ENCODE measurements at places on chromosomes 3 and 15.
A peak's percentile ranks its signal among the peaks of the same experiment; 100 is the strongest.

DNA sequence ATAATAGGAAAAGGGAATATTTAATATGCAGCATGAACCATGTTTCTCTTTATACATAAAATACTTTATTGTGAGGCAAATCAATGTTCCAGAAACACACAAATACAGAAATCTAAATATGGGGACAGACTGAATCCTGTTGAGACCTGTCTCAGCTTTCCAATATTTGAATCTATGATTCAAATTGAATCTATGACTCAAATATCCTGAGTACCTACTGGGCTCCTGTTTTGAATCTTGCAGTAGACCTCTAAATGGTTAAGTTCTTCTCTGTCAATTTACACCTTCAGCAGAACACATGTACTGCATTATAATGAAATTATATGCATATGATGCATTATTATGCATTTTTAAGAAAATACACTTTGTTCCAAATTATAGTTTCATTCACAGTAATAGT lies 143.2 kb upstream of the PLXND1 start:
- no peak for DNase-seq

- DNase-seq, result no peak
These were observed 8.7 kb downstream of the DET1 start for GRCh38 chr15:88537591-88538317.

GRCh38 chr3:157607826-157608405 lies 104.7 kb upstream of the VEPH1 start:
- DNase-seq, result no peak

DNA sequence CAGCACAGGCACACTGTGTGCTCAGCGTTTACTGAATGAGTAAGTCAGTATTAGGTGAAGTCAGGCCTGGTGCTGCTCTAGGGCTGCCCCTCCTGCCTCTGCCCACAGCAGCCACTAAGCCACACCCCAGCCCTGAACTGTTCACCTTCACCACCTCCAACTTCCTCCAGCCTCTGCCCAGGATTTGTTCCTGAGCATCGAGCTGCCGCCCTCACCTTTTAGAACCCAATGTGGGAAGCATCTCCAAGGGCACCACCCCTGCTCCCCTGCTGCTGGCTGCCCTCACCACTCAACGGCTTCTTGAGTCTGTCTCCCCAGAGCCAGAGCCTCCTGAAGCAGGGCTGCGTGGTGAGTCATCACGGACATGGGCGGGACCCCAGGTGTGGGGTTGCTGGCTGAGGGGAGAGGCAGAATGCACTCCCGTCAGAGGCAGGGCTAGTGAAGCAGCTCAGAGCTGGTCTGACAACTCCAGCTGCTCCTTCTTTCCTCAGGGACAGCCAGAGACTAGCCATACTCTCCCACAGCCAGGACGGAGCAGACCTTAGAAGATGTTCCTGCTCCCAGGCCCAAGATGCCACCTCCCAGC lies 5.8 kb downstream of the HYAL2 start:
- DNase-seq, result peak; percentile 51

- DNase-seq, result no peak
These were observed 131.4 kb downstream of the IQCH start for GRCh38 chr15:67385971-67386370.

DNA sequence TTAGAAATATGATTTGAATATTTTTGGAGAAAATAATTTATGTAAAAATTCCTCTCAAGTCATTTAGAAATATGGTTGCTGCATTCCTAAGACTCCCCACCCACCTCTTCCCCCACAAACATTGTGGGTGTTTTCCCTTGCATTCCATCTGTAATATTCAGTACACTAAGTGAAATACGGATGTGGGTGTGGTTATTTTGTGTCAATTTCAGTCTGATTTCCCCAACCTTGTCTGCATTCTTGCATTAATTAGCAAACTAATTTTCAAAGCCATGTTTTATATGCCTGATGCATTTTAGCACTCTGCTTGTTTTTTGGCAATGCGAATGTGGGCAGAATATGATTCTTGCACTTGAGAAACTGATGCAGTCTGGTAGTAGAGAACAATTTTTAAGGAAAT lies 408.3 kb upstream of the RGMA start:
- DNase-seq, result no peak

DNA sequence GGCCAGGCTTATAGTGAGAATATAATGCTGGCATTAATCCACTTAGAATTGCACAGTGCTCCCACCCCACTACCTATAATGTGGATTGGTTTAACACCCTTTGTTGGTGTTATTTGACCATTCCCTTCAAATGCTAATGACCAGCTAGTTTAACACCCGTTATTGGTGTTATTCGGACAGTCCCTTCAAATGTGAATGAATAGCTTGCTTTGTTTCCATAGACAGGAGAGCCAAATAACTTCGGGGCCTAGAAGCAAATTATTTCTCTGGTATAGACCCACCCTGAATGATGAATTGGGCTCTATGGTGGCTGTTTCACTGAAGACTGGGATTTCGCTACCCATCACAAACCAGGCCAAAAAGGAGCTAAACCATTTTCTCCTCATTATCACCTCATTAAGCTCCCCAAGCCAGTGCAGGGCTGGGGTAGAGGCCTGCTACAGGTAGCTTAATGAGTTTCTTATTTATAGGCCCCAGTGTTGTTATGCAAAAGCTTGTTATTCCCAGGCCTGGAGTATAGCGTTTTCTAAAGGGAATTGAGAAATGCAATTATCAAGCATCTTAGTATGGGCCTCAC lies 494.1 kb upstream of the DPH6 start:
- no peak for DNase-seq

Measured in stimulated activated CD8-positive, alpha-beta memory T cell treated with anti-CD3 and anti-CD28 coated beads, Interleukin-15, amount 100 ng/mL, for 1 hour (primary cell).